NCI-H2171 (cell line): ENCODE measurements at places on chromosomes 11 and 22.
A peak's percentile ranks its signal among the peaks of the same experiment; 100 is the strongest.

- no peak for DNase-seq
These were observed 15.5 kb upstream of the OR52K1 start for GRCh38 chr11:4466871-4467442.

DNA sequence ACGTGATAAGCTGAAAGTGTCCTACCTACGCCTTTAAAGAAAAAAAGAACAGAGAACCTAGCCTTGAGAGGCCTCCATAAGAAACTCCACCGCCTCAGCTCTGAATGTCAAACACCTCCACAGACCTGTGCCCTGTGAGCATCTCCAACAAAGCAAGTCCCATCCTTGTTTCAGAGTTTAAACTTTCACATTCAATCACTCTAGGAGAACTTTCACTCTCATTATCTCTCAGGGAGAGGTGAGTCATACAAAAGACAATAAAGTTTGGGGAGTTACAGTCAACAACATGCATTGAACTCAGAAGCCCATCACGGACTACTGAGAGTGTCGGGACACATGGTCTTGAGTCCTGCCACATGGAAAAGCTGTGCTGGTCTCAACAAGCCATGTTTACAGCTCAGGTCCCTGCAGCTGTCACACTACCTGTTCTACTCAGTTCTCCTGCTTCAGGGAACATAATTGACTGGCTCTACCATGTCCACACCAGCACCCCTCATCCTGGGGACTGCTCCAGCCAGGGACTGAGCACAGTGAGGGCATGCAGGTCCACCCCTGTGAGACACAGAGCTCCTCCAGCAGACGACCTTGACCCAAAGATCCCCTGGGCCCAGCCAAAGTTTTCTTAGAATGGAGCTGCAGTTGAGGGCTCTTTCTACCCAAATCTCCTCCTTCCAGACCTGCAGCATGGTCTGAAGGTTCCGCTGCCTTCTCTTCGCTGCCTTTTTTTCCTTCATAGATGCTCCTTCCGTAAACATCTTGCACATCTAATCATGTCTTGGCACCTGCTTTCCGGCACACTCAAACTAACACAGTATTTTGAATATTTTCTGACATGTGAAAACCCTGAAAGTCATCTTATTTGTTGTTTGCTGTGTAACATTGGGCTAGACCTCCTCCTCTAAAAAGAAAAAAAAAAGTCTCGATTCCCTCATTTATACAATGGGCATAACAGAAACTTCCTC lies 114.9 kb downstream of the ETS1 start:
- DNase-seq = no peak

DNA sequence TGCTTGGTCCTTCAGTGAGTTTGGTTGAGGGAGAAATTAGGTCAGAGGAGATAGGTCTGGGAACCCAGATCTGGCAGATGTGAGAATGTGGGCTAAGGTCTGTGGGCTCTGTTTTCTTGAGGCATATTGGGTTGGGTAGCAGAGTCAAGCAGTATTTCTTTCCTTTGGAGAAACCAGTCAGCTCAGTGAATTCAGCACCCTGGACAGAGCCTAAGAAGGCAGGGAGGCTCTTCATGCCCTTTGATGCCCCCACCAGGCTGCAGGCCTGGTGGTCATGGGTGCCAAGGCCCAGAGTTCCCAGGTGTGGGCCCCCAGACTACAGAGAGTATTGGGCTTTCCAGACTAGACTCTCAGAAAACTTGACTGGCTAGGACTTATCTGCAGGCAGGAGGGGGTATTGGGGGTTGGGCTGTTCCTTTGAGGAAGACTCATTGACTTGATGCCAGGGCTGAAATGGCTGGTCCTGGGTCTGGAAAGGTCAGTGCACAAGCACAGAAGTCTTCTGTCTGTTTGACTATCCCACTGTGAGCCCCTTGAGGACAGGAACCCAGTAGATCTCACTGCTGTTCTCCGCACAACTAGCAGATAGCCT lies 45.3 kb upstream of the NECTIN1 start:
- no peak for DNase-seq

- peak; percentile 76 for DNase-seq
These were observed 13.3 kb upstream of the BCR start for GRCh38 chr22:23166841-23167616.

DNA sequence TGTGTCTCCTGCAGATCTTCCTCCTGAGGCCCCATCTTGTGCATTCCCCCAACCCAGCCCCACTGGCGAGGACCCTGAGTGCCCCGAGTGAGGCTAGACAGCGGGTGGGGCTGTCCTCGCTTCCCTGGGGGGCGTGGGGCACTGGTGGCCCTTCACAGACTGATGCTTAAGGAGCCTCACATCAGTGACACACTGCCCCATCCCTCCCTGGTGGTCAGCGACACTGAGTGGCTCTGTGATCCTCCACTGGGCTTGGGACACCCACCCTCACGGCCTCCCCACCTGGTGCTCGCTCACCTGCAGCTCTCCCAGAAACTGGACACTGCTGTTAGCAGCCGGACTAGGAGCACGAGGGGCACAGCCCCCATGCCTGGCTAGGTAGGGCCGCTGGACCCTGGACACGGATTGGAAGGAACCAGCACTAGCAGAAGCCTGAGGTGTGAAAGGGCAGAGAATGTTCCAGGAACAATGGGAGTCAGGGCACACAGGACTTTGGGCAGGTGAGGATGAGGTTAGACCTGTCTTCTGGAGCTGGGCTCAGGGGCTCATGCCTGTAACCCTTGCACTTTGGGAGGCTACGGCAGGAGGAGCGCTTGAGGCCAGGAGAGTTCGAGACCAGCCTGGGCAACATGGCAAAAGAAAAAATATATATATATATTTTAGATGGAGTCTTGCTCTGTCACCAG lies 23.2 kb upstream of the TXNRD2 start:
- no peak for DNase-seq

GRCh38 chr22:37008365-37008764 lies 10.9 kb downstream of the TST start:
- no peak for DNase-seq

GRCh38 chr22:34914846-34915245 lies 151.1 kb upstream of the ISX start:
- no peak for DNase-seq

DNA sequence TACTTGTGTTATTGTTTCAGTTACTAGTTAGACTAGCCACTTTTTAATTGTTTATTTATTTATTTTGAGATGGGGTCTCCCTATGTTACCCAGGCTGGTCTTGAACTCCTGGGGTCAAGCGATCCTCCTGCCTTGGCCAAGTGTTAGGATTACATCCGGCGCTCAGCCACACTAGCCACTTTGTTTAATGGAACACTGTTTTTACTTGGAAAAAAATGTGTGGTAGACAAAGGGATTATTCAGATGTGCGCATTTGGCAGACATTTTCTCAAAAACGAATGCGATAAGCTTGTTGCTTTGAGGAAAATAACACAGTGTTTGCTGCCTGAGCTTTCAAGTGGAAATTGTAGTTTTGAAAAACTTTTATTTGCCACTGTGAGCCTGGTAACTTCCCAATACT lies 51.0 kb downstream of the CTNND1 start:
- no peak for DNase-seq

GRCh38 chr11:132062031-132062430 lies 691.6 kb downstream of the NTM start:
- no peak for DNase-seq

- no peak for DNase-seq
These were observed 23.7 kb upstream of the MS4A6A start for GRCh38 chr11:60206616-60207015.

GRCh38 chr11:17406082-17406817 lies 17.8 kb upstream of the KCNJ11 start:
- no peak for DNase-seq

GRCh38 chr11:103863497-103863896 lies 172.9 kb upstream of the DDI1 start:
- no peak for DNase-seq

- DNase-seq = no peak
These were observed 3.5 kb downstream of the C11orf21 start for GRCh38 chr11:2298131-2298794.

DNA sequence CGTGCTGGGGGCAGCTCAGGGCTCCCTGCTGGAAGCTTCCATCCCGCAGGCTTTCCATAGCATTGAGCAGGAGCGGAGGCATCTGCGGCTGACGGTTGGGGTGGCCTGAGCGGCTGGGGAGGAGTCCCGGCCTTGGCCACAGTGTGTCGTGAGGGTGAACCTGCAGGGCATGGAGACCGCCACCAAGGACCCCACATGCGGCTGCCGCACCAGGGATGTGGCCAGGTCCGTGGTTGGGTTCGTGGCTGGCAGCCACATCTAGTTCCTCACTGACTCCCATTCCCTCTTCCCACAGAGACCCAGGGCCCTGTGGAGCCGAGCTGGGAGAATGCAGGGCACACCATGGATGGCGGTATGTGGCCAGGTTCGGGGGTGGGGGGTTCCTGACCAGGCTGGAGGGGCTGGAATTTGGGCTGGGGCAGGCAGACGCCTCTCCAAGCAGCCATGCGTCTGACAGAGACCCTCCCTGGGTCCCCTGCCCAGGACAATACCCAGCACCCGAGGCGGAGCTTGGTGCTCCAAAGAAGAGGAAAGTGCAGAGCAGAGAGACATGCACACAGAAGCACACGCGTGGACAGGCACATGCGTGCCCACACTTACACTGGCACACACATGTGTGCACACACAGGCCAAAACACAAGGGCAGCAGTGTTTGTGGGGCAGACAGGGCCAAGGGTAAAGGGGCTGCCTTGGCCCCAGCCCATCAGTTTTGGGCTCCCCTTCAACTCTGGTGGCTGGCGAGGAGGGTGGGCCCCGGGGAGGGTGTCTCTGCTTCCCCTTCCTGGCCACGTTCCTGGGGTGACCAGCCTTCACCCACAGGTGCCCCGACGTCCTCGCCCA lies 2.7 kb downstream of the MUC5B start:
- no peak for DNase-seq

GRCh38 chr22:37852418-37852817 lies 3.2 kb downstream of the EIF3L start:
- no peak for DNase-seq

- DNase-seq = no peak
These were observed 228.4 kb downstream of the BLID start for GRCh38 chr11:121887569-121887968.

DNA sequence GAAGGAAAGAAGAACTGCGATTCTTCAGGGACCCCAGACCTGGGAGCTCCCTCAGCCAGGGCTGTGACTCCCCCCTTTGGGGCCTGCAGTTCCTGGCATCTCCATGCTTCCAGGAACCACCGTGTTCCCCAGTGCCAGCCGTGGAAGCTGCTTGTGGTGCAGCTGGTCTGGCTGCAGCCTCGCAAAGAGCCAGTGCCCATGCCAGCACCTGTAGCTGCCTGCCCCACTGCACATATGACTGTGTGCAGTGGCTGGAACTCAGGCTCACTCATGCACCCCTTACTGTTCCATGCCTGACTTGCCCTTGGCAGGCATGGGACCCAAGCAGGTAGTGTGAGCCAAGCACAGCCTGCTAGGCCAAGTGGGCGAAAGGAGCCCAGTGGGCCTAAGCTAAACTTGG lies 401.3 kb downstream of the LRRC4C start:
- no peak for DNase-seq

- no peak for DNase-seq
These were observed 15.5 kb upstream of the ZFTA start for GRCh38 chr11:63783925-63784592.

DNA sequence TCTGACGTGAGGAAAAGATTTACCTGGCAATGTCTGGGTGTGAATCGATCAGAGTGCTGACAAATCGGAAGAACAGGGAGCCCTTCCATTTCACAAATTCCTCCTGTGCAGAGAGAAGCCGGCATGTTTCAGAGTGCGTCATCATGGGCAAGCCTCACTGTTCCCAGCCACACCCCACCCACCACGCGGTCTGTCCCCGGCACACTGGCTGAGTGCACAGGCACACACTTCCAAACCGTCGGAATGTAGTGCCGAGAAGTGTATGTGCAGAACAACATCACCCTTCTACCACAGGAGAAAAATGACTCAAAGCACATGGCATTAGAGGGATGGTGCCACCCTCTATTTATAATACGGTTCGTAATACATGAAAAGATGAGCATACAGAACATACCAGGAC lies 47.5 kb downstream of the NCAPD3 start:
- no peak for DNase-seq

DNA sequence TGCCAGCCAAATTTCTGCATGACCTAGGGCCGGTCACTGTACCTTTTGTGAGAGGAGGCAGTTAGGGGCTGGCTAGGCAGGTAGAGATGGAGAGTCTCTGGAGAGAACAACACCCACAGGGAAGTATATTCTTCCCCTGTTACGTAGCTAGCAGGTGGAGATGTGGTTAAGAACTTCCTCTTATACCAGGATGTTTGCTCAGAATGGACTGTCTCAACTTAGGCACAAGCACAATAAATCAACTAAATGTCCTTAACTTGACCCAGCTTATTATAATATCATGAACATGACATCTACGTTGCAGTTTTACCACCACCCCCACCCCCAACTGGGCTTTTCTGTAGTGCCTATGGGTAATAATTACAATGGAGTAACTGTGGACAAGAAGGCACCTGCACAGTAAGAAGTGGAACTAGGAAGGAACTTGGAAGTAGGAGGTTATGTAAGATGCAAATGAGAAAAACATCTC lies 60.7 kb upstream of the MPEG1 start:
- no peak for DNase-seq

DNA sequence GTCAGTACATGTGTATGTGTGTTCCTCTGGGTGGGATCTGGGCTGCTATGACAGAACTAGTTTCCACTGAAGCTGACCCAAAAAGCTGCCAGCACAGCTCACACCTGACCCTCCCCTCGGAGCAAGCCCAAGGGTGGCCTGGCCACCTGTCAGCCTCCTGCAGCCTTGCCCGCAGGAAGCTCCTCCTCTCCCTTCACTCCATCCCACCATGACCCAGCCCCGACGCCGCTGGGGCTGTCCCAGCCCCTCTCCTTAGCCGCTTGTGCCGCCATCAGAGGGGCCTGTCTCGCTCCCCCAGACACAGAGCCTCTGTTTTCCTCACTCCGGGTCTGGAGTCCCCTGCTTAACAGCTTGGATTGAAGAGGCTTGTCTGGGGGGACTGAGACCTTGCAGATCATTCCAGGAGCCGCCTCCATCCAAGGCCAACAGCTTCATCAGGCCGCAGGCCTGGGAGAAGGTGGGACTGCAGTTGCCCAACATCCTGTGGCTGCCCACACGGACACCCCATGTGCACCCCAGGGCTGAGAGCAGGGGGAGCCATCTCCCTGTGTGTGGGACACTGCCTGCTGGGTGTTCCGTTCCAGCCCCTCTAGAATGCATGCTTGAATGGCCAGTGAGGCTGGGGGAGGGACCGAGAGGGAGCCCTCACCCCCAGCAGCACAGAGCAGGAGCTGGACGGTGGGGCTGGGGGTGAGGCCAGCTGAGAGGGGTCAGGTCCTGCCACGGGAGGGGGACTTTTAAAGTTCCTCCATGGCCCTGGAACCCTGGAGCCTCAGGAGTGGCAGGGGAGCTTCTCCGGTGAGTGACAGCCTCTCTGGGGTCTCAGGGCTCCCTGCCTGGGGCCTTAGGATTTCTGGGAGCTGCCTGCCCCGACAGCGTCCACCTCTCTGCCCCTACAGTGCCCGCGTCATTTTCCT lies 696 bp downstream of the MRGPRF start:
- no peak for DNase-seq

- no peak for DNase-seq
These were observed 23.9 kb downstream of the RTN4R start for GRCh38 chr22:20244250-20244648.

DNA sequence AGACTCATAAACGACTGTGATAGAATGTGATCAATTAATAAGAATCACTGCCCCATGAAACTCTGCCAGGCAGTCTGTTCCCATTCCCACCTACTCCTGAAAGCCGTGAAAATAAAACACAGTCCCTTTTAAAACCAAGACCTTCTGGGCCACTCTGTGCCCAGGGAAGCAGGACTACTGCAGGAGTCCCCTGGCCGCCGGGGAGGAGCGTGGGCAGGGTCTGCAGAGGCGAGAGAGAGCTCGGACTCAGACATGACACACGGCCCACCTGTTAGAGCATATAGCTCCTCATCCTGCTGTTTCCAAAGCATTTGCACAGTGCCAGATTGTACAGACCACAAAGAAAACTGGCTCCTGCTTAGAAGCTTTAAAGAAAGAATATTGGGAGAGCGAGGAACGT lies 400.5 kb downstream of the SHANK2 start:
- DNase-seq = no peak
